ENCODE measurements at places on chromosomes 3 and 15. TPM values are rescaled to one million over a fixed set of nuclear protein-coding genes. Genes with fewer than 3 reads are reported as not detected.
A peak's percentile ranks its signal among the peaks of the same experiment; 100 is the strongest.

GRCh38 chr3:186406669-186407635 is 44.9 kb upstream of the DGKG start:
- DNase-seq, result no peak

DNA sequence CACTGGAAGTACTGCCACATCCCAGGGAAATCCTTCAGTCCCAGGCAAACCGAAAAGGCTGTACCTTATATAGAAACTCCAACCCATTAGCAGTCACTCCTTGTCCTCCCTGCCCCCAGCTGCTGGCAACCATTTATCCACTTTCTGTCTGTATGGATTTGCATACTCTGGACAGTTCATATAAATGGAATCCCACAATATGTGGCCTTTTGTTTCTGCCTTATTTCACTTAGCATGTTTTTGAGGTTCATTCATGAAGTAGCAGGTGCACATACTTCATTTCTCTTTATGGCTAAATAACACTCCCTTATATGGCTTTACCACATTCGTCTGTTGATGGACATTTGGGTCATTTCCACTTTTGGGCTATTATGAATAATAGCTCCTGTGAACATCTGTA is 51.6 kb upstream of the CMTM8 start:
- DNase-seq, result no peak

- no peak for DNase-seq
Measured at GRCh38 chr15:84749111-84749991, 959 bp downstream of the ZNF592 start.

- DNase-seq, result peak; percentile 88
Measured at GRCh38 chr15:67085818-67086636, 20.6 kb downstream of the SMAD3 start.

DNA sequence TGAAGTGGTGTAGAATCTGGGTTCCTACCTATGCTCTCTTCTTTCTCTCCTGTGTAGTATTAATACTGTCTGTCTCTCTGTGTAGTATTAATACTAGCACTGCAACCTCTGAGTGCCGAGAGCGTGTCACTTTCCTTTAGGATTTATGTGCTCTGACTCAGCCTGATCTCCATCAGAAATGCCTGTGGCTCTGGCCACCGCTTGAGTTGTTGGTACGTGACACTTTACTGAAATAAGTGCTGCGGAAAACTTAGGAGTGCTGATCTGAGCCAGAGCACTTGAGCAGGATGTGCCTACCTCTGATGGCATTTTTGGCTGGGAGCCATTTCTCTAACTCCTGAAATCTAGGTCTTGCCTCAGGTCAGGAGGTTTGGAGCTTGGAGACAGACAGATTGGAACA is 807.4 kb downstream of the SQOR start:
- no peak for DNase-seq

DNA sequence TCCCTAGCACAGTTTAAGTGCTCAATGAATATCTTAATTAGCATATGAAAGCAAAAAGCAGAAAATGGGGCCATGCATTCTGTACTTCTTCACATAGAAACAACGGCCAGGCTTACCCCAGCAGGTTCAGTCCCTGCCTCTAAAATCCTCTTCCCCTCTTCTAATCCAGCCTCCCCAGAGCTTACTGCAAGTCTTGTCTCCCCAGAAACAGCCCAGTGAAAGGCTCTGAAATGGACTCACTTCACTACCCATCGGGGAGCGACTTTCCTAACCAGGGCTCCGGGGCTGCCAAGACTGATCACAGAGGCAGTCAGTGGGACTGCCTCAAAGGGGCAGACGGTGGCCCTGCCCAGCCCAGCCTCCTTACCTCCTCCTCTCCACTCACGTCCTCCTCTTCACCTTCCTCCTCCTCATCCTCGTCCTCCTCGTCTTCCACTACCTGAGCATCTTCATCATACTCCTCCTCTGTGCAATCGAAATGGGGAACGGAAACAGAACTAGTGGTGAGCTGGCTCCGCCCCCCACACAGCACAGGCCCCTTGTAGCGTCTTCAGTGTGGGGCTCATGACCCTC is 38.0 kb downstream of the ANP32A start:
- no peak for DNase-seq

DNA sequence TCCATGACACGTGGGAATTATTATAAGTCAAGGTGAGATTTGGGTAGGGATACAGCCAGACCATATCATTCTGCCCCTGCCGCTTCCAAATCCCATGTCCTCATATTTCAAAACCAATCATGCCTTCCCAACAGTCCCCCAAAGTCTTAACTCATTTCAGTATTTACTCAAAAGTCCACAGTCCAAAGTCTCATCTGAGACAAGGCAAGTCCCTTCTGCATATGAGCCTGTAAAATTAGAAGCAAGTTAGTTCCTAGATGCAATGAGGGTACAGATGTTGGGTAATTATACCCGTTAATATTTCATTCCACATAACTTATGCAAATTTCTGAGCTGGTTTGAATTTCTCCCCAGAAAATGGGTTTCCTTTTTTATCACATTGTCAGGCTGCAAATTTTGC is 47.7 kb downstream of the RNF111 start:
- DNase-seq, result no peak

DNA sequence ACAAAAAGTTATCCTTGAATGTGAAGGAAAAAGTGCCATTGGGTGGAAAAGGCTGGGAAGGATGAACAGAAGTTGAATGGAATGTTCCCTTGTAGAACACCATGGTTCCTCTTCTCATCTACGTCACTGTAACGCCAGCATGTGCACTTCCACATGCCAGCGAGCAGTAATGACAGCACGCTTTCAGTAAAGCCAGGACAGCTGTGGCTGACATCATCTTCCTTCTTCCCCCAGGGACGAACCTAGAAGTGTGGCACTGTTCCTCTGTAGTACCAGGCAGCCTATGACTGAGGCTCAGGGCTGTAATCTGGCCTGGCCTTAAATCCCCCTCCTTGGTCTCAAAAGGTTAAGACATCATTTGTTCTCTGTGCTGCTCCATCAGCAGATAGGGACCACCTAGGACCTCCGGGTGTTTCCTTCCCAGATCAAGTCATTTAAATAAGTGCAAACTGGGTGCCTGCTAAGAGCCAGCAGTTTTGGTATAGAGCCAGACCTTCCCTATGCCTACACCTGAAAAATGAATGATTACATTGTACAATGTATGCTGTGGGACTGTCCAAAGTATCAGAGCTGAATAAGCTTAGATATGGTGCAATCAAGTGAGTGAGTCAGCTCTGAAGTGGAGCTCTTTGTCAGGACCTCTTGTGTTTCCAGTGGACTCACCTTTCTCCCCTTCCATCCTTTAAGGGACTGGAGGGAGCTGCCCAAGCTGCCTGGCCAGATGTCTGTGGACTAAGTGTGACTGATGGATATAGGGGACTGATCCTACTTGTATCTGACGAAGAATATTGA is 5.6 kb upstream of the SRPRB start:
- DNase-seq, result peak; percentile 47

DNA sequence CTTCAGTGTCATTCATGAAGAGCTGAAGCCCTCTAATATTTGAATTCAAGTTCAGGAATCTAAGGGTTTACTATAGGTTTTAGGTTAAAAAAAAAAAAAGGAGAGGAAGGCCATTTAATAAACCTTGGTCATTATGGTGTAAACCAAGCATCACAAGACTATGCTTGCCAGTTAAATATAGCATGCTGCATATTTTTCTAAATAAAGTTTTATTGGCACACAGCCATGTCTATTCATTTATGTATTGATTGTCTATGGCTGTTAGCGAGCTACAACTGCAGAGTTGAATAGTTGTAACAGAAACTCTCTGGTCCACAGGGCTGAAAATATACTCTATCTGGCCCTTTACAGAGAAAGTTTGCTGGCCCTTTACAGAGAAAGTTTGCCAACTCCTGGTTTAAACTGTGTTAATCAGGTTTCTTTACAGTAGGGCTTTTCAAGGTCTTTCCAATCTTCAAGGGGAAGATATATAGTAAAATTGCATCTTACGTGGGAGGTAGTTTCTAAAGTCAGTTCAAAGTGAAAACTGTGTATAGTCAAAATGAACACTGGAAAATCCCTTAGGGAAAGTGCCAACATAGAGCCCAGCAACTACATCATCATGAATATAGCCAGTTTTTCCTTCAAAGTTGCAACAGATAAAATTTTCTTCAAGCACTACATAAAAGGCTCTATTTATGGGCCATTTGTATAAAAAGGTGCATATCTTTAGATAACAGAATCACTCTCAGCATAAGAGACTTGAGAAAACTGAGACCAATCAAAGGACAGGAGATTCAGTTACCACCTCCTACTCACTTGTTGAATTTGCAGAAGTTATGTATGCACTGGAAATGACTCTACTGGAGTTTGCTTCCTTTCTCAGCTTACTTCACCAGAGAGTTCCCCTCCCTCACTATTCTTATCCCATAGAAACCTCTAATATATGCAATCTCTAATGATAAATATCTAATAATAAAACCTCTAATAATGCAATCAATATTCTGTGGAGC is 49.7 kb upstream of the FRMD4B start:
- DNase-seq, result no peak

GRCh38 chr3:138833899-138834595 is 681 bp downstream of the PIK3CB start:
- peak; percentile 24 for DNase-seq

- DNase-seq, result no peak
Measured at GRCh38 chr3:18575573-18575972, 150.4 kb upstream of the SATB1 start.

- no peak for DNase-seq
Measured at GRCh38 chr15:77825252-77825542, 192.5 kb upstream of the LINGO1 start.

DNA sequence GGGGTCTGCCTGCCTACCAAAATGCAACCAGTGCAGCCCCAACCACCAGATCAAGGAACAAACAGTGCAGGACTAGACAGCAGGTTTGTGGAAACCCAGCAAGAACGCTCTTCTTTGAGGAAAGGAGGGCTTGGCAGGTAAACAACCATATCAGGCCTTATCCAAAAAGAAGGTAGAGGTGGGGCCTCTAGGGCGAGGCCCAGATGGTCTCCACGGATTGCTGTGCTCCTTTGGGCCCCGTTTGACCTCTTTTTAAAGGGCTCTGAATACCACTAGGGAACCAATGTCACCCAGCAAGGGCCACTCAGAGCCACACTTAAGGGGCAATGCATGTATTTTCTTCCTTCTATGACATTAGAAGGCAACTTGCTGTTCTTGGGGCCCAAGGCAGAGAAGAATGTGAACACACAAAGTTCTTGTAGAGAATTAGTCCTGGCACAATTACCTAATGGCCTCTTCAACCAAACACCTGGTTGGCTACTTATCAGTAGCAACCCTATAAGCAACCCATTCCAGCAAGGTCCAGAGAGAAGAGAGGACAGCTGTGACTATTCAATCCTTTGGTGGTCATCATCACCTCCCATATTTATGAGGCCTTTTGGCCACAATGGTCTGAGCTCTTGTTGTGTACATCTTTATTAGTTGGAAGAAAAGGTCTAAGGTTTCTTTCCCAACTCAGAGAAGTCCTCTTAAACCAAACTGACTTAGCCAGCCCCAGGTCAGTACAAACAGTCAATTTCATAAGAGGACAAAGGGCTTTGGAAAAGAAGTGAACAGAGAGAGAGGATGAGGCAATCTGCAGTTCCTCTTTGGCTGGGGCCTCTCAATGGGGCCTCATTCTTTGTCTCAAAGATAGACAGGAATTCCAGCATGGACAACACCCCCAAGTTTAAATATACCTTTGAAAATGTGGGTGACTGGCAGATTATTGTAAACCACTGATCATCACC is 36.0 kb downstream of the FOXP1 start:
- DNase-seq, result no peak

DNA sequence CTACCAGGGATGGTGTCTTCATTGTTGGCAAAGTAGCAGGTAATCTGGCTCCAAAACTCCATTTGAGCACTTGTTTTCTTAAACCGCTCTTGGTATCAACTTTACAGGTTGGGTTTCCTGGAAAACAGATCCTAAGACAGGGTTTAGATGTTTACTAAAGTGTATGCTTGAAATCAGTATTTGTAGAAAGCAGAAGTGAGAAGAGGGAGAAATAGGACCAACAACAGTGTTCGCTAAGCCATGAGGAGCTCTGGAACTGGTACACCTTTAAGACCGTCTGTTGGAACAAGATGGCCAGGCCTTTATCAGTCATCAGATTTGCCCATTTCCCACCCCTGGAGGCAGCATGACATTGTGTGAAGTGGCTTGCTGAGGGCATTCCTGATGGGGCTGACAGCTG is 171.0 kb upstream of the COL8A1 start:
- no peak for DNase-seq

DNA sequence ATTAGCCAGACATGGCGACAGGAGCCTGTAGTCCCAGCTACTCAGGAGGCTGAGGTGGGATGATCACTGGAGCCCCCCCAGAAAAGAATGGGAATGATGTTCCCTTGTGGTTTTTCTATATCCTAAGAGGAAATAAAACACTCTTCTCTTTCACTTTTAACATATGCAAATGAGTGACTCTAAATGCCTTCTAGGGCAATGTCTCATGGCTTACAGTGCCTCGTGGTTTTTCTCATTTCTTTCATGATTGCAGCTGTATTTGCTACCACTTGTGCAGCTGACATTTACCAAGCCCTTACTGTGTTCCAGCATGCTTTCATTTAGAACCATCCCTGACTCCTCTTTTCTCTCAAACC is 26.4 kb downstream of the STOML1 start:
- peak; percentile 70 for DNase-seq

DNA sequence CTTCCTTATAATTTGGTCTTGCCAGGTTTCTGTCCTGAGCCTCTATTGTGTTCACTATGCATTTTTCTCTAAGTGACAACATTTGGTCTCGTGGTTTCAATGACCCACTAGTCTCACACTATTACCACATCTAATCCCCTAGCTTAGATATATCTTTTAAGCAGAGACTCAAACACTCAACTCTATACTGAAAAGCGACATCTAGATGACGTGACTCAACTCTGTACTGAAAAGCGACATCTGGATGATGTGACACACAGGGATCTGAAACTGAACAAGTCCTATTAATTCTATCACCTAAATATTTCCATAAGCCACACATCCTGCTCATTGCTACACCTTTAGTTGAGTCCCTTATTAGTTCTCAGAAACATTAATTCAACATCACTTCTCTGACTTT is 141.7 kb upstream of the MBNL1 start:
- DNase-seq, result no peak

DNA sequence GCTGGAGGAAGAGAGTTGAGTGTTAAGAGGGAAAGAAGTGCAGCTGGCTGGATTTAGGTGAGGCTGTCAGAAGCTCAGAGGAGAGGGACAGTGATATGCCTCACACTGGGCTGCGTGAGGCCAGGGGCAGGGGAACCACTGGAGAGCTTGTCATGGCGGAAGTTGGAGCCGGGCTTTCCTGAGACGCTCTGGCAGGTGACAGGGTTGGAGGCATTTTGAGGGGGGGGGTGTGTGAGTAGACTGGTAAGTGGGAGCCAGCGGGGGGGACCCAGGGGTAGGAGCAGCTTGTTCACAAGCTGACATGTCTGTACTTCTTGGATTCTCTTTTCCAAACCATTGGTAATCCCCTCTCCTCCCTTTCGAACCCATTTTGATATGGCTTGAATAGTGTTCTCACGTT is 331.5 kb upstream of the RGMA start:
- no peak for DNase-seq

GALNT15 gene
- polyA plus RNA-seq, result 11.0 TPM

MAGI1 gene
- 14.4 TPM for polyA plus RNA-seq

ABI3BP gene
- polyA plus RNA-seq, result 26.7 TPM

UROC1 gene
- polyA plus RNA-seq, result not detected

C3orf20 gene
- polyA plus RNA-seq, result not detected

ITGB5 gene
- polyA plus RNA-seq, result 101 TPM

UPK1B gene
- 0.40 TPM for polyA plus RNA-seq

Data from IMR-90 (cell line).